ENCODE measurements at places on chromosomes 13 and 19. TPM values are rescaled to one million over a fixed set of nuclear protein-coding genes. Genes with fewer than 3 reads are reported as not detected.

The MED26 gene
- polyA plus RNA-seq, result 3.0 TPM

GRCh38 chr19:32879741-32880140 is 10.2 kb upstream of the SLC7A9 start:
- no peak for DNase-seq

The DIAPH3 gene
- polyA plus RNA-seq, result 0.31 TPM

DNA sequence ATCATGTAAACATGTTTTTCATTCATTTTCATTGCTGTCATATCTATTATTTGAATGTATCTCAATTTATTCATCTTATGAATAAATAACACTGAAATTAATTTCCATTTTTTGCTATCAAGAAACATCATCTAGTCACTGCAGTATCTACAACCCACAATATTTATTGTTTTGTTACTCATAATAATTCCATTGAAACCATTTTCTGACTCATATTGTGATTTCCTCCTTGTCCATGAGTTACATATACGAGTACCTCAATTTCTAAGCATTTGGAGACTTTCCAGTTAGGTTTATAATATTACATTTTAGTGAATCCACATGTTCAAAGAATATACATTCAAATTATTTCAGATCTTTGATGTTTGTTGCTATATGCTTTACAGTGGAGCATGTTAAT is 1524.0 kb downstream of the SLITRK1 start:
- DNase-seq, result no peak

DNA sequence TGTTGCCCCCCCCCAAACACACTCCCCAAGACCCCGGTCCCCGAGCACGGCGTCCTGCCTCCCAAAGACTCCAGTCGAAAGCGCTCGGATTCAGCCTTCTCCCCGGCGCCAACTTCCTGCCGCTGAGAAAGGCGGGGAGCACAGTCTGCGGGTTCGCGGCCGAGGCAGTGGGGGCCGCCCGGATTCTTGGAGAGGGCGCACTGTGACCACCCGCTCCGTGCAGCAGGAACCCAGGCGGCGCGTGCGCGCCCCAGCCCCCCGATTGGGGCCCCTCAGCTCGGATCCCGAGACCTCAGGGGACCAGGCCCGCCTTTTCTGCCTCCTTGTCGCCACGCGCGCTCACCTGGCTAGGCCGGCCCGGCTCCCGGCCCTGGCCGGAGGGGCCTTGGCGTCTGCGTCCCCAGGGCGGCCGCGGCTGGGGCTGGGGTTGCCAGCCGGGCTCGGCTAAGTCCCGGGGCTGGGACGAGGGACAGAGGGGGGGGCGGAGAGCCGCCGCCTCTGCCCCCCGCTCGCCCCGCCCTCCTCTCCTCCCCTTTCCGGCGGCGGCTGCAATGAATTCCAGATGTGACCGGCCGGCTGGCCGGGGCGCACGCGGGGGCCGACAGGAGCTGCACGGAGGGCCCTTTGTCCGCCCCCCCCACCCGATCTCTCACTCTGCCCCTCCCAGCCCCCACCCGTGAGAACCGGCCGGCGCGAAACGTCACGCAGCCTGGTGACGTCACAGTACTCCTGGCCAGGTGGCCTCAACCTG is at the start of gene S1PR2:
Gene S1PR2 (minus strand): TSS at position 471 of the 751 bp plus-strand sequence. CDS start 6,426 bp downstream, outside the sequence.
- DNase-seq, result peak; percentile 66

DNA sequence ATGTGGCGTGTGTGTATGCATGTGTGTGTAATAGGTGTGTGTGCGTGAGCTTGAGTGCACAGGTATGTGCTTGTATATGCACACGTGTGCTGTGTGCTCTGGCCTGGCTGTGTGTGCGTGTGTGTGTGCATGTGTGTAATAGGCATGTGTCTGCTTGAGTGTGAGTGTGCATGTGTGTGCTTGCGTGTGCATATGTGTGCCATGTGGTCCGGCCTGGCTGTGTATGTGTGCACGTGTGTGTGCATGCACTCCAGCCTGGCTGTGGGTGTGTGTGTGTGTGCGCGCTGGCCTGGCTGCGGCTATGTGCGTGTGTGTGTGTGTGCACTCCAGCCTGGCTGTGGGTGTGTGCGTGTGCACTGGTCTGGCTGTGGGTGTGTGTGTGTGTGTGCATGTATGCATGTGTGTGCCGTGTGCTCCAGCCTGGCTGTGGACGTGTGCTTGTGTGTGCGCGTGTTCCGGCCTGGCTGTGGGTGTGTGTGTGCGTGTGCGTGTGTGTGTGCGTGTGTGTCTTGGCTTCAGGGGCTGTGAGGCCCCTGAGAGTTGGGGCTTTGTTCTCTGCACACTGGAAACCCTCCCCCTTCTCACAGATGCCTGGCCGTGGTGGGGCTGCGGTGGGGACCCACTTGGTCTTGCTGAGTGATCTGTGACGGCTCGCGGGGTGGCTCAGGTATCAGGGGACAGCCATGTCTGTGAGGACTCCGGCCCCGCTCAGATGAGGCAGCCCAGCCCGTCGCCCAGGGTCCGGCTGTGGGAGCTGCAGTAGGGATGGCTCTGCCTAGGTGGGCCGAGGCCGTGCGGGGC is 8.2 kb downstream of the SPPL2B start:
- no peak for DNase-seq

- DNase-seq, result peak; percentile 88
Observed at GRCh38 chr19:20167020-20167644, at the start of gene ZNF486. TSS of gene ZNF486 (plus strand) at chr19:20167214. CDS start at chr19:20167331, 117 bp downstream.

Measured in liver (tissue), 10 donors.